HT1080 (cell line): ENCODE measurements at places on chromosomes 7 and 10.

- no peak for DNase-seq
Measured at GRCh38 chr10:119428789-119429188, 113.7 kb downstream of the RGS10 start.

- DNase-seq, result no peak
Measured at GRCh38 chr10:30154126-30154525, 94.7 kb upstream of the JCAD start.

DNA sequence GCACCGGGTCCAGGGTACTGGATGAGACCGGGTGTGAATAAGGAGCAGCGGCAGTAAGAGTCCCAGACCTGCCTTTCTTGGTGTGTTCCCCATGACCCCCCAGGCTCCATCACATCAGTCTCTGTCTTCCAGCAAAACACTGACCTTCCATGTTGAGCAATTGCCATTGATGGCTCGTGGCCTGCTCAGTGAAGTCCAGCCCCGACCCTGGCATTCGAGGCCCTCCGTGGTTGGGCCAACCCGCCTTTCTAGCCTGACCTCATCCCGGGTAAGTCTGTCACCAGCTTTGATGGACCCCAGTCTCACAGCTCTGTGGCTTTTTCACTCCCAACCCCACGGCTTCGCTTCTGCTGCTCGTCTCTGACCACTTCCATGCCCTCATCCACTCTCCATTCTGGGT, 6.4 kb downstream of the MMP21 start:
- DNase-seq, result no peak

- DNase-seq, result no peak
Measured at GRCh38 chr10:4234661-4235060, 449.7 kb upstream of the KLF6 start.

DNA sequence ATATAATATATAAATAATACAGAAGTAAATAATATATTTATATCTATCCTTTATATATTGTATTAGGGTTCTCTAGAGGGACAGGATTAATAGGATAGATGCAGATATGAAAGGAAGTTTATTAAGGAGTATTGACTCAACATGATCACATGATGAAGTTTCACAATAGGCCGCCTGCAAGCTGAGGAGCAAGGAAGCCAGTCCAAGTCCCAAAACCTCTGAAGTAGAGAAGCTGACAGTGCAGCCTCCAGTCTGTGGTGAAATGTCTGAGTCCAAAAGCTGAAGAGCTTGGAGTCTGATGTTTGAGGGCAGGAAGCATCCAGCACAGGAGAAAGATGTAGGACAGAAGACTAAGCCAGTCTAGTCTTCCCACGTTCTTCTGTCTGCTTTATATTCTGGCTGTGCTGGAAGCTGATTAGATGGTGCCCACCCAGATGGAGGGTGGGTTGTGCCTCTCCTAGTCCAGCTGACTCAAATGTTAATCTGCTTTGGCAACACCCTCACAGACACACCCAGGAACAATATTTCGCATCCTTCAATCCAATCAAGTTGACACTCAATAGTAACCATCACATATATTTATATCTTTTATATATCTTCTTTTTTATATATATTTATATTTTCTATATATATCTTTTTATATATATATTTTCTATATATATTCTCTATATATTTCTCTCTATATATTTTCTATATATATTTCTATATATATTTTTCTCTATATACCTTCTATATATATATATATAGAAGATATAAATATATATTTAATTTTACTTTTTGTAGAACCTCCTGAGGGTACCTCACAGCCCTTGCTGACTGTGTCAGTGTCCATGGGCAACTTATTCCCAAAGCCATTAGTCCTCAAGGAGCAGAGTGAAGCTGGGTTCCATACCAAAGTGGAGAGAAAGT, 24.6 kb upstream of the AKR1B10 start:
- no peak for DNase-seq

GRCh38 chr7:1057416-1058291, 13.3 kb downstream of the GPR146 start:
- no peak for DNase-seq

- no peak for DNase-seq
Measured at GRCh38 chr10:70810967-70811366, 4.8 kb upstream of the SGPL1 start.

- no peak for DNase-seq
Measured at GRCh38 chr7:148581624-148582023, 8.9 kb upstream of the C7orf33 start.

- DNase-seq, result no peak
Measured at GRCh38 chr7:87369216-87369615, 23.8 kb downstream of the CROT start.
